Activated T-helper 1 cell treated with anti-CD3 and anti-CD28 coated beads, Interleukin-12 subunit alpha, Interleukin-12 subunit beta, Interleukin-2, Interleukin-4 antibody, amounts not matched to agents 30 ng/mL and 10 ng/mL and 1 ng/mL, durations not matched to agents 14 hours and 24 hours and 36 hours (primary cell): ENCODE measurements at places on chromosomes 4 and X. TPM values are rescaled to one million over a fixed set of nuclear protein-coding genes. Genes with fewer than 3 reads are reported as not detected.

- H3K27ac ChIP-seq, result no peak overlapping the region
- H3K4me3 ChIP-seq, result no peak overlapping the region
- DNase-seq, result no peak
Observed at GRCh38 chr4:95889662-95890061, 49.8 kb downstream of the PDHA2 start.

GRCh38 chr4:89434364-89434988, 126.9 kb upstream of the GPRIN3 start:
- no peak overlapping the region for H3K4me3 ChIP-seq
- peaks cover 29% of the 10 kb centered on the region for H3K4me1 ChIP-seq
- H3K27ac ChIP-seq, result no peak overlapping the region
- H3K36me3 ChIP-seq, result no peaks in the 10 kb centered on the region
- no peaks in the 10 kb centered on the region for H3K27me3 ChIP-seq

Gene DMP1
- not detected in 2 replicates for total RNA-seq

GRCh38 chr4:1109333-1109732, 4.0 kb downstream of the RNF212 start:
- no peaks in the 10 kb centered on the region for H3K4me1 ChIP-seq
- H3K27ac ChIP-seq, result no peak overlapping the region
- no peak overlapping the region for H3K4me3 ChIP-seq
- no peak for DNase-seq
- no peaks in the 10 kb centered on the region for H3K36me3 ChIP-seq

Gene PAGE1
- total RNA-seq, result not detected in 2 replicates

- peaks cover 2% of the 10 kb centered on the region for H3K36me3 ChIP-seq
- no peak overlapping the region for H3K4me3 ChIP-seq
- H3K4me1 ChIP-seq, result no peaks in the 10 kb centered on the region
- DNase-seq, result no peak
Observed at GRCh38 chr4:39785083-39785482, 87.1 kb downstream of the UBE2K start.

GRCh38 chr4:6200011-6200921, at the start of gene JAKMIP1:
Gene JAKMIP1, minus strand, starts transcription at chr4:6200549. Its CDS starts 87,699 bp downstream, at chr4:6112850.
- DNase-seq, result peak; percentile 88
- peaks cover 42% of the 10 kb centered on the region for H3K4me1 ChIP-seq
- peak within 1 kb of the TSS; percentile 87 for H3K4me3 ChIP-seq
- H3K27ac ChIP-seq, result peak within 1 kb of the TSS; percentile 85
- H3K36me3 ChIP-seq, result peaks cover 11% of the 10 kb centered on the region

DNA sequence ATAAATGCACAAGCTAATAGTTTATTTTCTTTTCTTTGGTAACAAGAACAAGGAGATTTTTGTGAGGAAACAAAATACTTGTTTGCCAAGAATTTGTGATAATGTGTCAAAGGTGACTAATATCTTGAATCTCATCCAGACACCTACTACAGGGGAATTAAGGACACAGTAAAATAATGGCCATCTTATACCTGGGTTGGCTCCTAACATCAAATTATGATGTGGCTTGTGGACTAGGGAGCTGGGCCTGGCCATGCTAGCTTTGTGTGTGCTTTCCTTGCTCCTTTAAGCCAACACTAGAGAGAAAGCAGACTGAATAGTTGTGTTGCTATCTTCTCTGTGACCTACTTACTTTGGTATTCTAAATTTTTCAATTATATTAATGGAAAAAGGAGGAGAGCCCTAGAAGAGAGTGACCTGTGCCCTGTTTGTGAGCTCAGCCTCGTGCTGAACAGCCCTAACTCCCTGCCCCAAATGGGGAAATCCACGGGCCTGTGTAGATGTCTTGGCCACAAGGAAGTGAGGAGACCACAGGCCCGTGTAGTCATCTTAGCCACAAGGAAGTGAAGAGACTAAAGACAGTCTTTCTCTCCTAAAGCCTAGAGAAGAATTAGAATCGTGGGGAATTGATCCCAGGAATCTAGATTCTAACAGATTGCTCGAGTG, 23.3 kb downstream of the ARHGAP24 start:
- no peaks in the 10 kb centered on the region for H3K36me3 ChIP-seq
- no peak for DNase-seq
- no peaks in the 10 kb centered on the region for H3K27me3 ChIP-seq
- H3K4me1 ChIP-seq, result no peaks in the 10 kb centered on the region

- no peak overlapping the region for H3K4me3 ChIP-seq
- no peak for DNase-seq
- H3K36me3 ChIP-seq, result no peaks in the 10 kb centered on the region
- H3K27me3 ChIP-seq, result peaks cover 21% of the 10 kb centered on the region
- H3K27ac ChIP-seq, result no peak overlapping the region
Observed at GRCh38 chrX:13938829-13939530, 90.7 kb downstream of the GEMIN8 start.

- H3K4me3 ChIP-seq, result no peak overlapping the region
- H3K36me3 ChIP-seq, result no peaks in the 10 kb centered on the region
- H3K4me1 ChIP-seq, result no peaks in the 10 kb centered on the region
- H3K27me3 ChIP-seq, result peaks cover 59% of the 10 kb centered on the region
Observed at GRCh38 chr4:110610940-110611831, 11.7 kb downstream of the PITX2 start.

DNA sequence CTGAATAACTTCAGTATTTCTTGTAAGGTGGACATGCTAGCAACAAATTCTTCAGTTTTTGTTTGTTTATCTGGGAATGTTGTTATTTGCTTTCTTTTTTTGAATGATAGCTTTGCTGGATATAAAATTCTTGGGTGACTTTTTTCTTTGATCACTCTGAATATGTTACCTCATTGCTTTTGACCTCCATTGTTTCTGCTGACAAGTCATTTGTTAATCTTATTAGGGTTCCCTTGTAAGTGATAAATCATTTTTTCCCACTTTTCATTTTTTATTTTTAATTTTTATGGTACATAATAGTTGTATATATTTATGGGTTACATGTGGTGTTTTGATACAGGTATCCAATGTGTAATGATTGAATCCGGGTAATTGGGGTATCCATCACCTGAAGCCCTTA, 6.7 kb upstream of the RAB39B start:
- H3K36me3 ChIP-seq, result no peaks in the 10 kb centered on the region
- H3K4me3 ChIP-seq, result no peak overlapping the region
- H3K27me3 ChIP-seq, result no peaks in the 10 kb centered on the region
- DNase-seq, result no peak
- H3K27ac ChIP-seq, result no peak overlapping the region

Gene RS1
- total RNA-seq, result not detected in 2 replicates

GRCh38 chr4:11691236-11691635, 262.5 kb upstream of the HS3ST1 start:
- no peak overlapping the region for H3K4me3 ChIP-seq
- no peak overlapping the region for H3K27ac ChIP-seq
- H3K4me1 ChIP-seq, result no peaks in the 10 kb centered on the region
- H3K36me3 ChIP-seq, result no peaks in the 10 kb centered on the region

- H3K27me3 ChIP-seq, result peaks cover 2% of the 10 kb centered on the region
- H3K36me3 ChIP-seq, result no peaks in the 10 kb centered on the region
- no peak for DNase-seq
- H3K4me1 ChIP-seq, result no peaks in the 10 kb centered on the region
- no peak overlapping the region for H3K27ac ChIP-seq
- no peak overlapping the region for H3K4me3 ChIP-seq
Observed at GRCh38 chr4:2338754-2339457, 77.0 kb upstream of the MXD4 start.

DNA sequence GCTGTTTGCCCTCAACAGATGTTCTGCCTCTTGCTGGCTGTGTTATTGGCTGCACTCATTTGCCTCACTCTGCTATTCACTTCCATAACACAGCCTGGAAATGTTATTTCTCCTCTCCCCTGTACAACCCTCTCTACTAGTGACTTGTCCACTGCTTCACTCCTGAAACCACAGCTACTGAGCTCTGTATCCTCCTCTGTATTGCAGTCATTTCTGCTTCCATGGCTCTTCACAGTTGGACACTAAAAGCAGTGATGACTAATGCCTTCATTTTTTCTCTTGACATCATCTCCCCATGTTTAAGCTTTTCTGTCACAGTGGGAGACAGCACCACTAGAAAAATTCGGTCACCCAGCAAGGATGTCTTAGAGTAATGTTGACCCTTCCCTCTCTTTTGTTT, 123.0 kb upstream of the PPP1R2C start:
- no peak for DNase-seq
- no peaks in the 10 kb centered on the region for H3K4me1 ChIP-seq
- no peaks in the 10 kb centered on the region for H3K27me3 ChIP-seq
- no peak overlapping the region for H3K4me3 ChIP-seq
- H3K36me3 ChIP-seq, result peaks cover 2% of the 10 kb centered on the region

GRCh38 chr4:166625018-166625637, 609.2 kb downstream of the SPOCK3 start:
- no peaks in the 10 kb centered on the region for H3K4me1 ChIP-seq
- H3K4me3 ChIP-seq, result no peak overlapping the region
- no peaks in the 10 kb centered on the region for H3K27me3 ChIP-seq

GRCh38 chr4:109921384-109921808, 8.7 kb downstream of the EGF start:
- no peaks in the 10 kb centered on the region for H3K36me3 ChIP-seq
- H3K4me1 ChIP-seq, result no peaks in the 10 kb centered on the region
- DNase-seq, result no peak
- H3K27me3 ChIP-seq, result peaks cover 6% of the 10 kb centered on the region
- no peak overlapping the region for H3K4me3 ChIP-seq

DNA sequence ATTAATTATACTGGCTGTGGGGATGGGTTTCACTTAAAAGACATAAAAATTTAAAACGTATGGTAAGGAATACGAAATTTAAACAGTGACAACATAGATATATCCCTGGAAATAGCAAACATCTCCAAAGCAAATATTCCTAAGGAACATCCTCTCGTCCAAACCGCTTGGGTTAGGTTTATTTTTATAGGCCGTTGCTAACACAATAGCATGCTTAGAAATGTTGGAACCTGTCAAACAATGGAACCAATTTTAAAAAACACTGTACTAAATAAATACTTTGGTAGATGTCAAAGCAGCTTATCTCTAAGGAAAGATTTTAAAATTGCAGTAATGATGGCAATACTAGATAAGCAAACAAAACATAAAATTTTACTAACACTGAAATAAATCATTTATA, 45.4 kb downstream of the SEC24D start:
- no peak overlapping the region for H3K27ac ChIP-seq
- no peak for DNase-seq
- peaks cover 11% of the 10 kb centered on the region for H3K36me3 ChIP-seq
- no peaks in the 10 kb centered on the region for H3K27me3 ChIP-seq
- H3K4me1 ChIP-seq, result no peaks in the 10 kb centered on the region
- H3K4me3 ChIP-seq, result no peak overlapping the region

- no peak for DNase-seq
- no peak overlapping the region for H3K4me3 ChIP-seq
Observed at GRCh38 chrX:76657499-76657898, 230.0 kb downstream of the MAGEE1 start.

DNA sequence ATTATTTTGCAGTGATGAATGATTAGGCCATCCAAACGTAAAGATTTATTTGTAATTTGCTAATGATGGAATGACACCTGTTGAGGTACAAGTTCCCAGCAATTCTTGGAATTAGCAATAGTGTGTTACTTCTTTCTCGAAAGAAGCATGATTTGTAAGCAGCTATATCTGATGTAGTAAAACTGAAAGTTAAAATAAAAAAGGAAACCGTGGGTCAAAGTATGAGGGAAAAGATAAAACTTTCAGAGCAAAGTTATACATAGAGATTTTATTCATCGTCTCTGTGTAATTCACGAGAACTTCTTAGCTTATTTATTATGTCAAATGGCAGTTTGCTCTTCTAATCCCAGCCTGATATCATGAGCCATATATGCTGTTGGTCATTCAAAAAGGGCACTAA, 59.0 kb downstream of the NFKB1 start:
- H3K4me1 ChIP-seq, result peaks cover 65% of the 10 kb centered on the region
- peak overlapping the region; percentile 75 for H3K27ac ChIP-seq
- DNase-seq, result no peak
- peak overlapping the region; percentile 68 for H3K4me3 ChIP-seq
- H3K27me3 ChIP-seq, result no peaks in the 10 kb centered on the region
- peaks cover 39% of the 10 kb centered on the region for H3K36me3 ChIP-seq

- DNase-seq, result no peak
- no peaks in the 10 kb centered on the region for H3K36me3 ChIP-seq
- H3K27ac ChIP-seq, result no peak overlapping the region
- no peaks in the 10 kb centered on the region for H3K27me3 ChIP-seq
Observed at GRCh38 chr4:127307996-127308395, 324.8 kb upstream of the INTU start.

DNA sequence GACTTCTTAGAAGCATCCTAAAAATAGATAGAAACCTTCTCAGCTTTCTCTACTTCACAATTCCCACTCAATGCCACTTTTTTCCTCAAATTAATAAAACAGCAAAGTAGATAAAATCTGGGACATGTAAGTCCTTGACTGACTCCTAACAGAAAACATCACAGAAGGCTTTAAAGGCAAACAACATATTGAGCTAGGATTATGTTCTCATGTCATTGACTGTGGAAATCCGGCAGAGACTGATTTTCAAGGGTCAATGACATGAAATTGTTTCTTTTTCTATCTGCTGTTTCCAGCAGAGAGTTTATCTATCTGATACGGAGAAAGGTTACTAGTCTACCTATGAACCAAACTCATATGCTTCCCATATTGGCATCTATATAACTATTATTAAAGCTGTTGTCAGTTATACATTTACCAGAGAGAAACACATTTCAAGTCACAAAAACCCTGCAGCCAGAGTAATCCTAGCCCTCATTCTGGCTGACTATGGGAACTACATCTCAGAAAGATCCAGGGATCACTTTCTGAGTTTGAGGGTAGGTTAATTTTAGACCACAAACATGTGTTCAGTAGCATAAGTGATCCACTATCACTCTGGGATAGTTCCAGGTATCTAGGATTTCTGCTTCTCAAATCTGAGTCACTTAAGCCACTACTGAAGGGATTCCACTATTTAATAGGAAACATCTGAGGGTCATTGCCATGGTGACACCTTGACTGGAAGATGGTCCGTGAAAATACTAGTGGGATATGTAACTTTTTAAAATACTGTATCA, 147.6 kb downstream of the PPP3CA start:
- no peak overlapping the region for H3K4me3 ChIP-seq
- H3K27ac ChIP-seq, result no peak overlapping the region
- peaks cover 4% of the 10 kb centered on the region for H3K36me3 ChIP-seq

DNA sequence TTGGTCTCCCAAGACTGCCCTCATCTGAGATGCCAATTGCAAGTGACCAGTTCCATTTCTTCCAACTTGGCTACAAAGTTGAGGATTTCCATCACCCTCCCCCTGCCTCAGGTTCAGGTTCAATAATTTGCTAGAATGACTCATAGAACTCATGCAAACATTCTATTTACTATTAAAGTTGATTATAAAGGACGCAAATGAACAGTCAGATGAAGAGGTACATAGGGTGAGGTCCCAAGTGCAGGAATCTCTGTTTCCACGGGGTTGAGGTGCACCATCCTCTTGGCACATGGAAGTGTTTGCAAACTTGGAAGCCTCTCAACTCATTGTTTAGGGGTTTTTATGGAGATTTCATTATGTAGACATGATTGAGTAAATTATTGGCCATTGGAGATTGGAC, 41.0 kb downstream of the FGFBP1 start:
- no peaks in the 10 kb centered on the region for H3K36me3 ChIP-seq
- H3K4me3 ChIP-seq, result no peak overlapping the region
- no peak overlapping the region for H3K27ac ChIP-seq
- peaks cover 8% of the 10 kb centered on the region for H3K4me1 ChIP-seq
- H3K27me3 ChIP-seq, result peaks cover 25% of the 10 kb centered on the region

GRCh38 chr4:76022031-76022430, 1.3 kb downstream of the CXCL10 start:
- no peak overlapping the region for H3K27ac ChIP-seq
- H3K36me3 ChIP-seq, result peaks cover 3% of the 10 kb centered on the region
- H3K4me3 ChIP-seq, result peak overlapping the region; percentile 12
- DNase-seq, result no peak
